ENCODE measurements at places on chromosomes 16 and 17. TPM values are rescaled to one million over a fixed set of nuclear protein-coding genes. Genes with fewer than 3 reads are reported as not detected.

The TPSB2 gene
- 12.6 TPM for total RNA-seq

DNA sequence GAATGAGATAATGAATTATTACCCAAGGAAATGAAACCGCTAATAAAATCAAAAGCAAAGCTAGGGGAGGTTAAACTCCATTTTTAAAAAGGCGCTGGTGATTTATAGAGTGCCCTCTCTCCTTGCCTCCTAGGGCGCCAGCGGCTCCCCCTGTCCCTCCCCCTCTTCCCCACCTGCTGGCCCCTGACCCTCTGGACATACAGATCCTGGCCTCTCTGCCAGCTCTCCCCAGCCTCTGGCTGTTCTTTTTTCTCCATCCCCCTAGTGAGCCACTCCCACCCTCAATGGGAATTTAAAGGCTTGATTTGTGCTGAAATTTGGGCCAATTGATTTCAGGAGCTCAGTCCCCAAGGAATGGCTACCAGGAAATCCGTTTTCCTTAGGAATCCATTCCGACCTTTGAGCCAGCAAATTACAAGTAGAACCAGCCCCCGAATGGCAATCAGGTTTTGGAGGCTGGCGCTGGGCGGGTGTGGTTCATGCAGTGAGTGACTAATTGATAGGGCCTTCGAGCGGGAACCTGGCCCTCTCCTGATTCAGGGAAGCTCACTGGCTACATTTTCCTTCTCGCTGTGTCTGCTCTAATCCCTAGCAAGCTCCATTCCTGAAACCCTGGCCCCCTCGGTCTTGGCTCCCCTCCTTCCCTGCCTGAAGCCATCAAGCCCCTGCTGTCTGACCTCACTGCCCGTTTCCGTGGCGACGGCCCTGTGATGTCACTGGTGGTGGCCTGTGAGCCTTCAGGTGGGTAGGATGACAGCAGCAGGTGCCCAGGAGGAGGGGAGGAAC, 141.9 kb upstream of the SDK2 start:
- H3K27ac ChIP-seq = no peak overlapping the region
- H3K4me3 ChIP-seq = no peak overlapping the region
- no peaks in the 10 kb centered on the region for H3K27me3 ChIP-seq
- H3K4me1 ChIP-seq = no peaks in the 10 kb centered on the region
- DNase-seq = no peak
- no peaks in the 10 kb centered on the region for H3K36me3 ChIP-seq

- DNase-seq = no peak
- no peaks in the 10 kb centered on the region for H3K36me3 ChIP-seq
- no peak overlapping the region for H3K4me3 ChIP-seq
These were observed 227.3 kb upstream of the IRX5 start for GRCh38 chr16:54703339-54703738.

The EPX gene
- total RNA-seq = not detected

DNA sequence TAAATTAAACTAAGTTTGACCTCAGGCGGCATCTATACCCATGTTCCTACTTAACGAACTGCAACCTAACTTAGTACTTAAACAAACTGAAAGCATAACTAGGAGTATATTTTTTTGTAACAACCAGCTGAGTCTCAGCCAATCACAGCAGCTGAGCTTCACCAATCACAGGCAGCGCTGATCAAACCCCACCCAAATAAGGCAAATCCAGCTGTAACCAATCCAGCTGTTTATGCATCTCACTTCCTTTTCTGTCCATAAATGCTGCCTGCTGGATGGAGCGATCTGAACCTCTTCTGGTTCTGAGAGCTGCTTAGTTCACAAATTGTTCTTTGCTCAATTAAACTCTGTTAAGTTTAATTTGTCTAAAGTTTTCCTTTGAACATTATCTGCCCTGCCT, 131.3 kb downstream of the PMP22 start:
- H3K36me3 ChIP-seq = no peaks in the 10 kb centered on the region
- no peak overlapping the region for H3K4me3 ChIP-seq
- DNase-seq = no peak
- no peaks in the 10 kb centered on the region for H3K27me3 ChIP-seq
- H3K27ac ChIP-seq = no peak overlapping the region

- H3K4me1 ChIP-seq = peaks cover 24% of the 10 kb centered on the region
- no peaks in the 10 kb centered on the region for H3K27me3 ChIP-seq
- no peak overlapping the region for H3K27ac ChIP-seq
These were observed 2.6 kb downstream of the ATXN7L3 start for GRCh38 chr17:44197107-44197506.

- no peak for DNase-seq
- no peaks in the 10 kb centered on the region for H3K36me3 ChIP-seq
- peaks cover 29% of the 10 kb centered on the region for H3K4me1 ChIP-seq
- H3K27ac ChIP-seq = no peak overlapping the region
- no peaks in the 10 kb centered on the region for H3K27me3 ChIP-seq
- H3K4me3 ChIP-seq = no peak overlapping the region
These were observed 28.0 kb downstream of the ZCCHC14 start for GRCh38 chr16:87464691-87465300.

DNA sequence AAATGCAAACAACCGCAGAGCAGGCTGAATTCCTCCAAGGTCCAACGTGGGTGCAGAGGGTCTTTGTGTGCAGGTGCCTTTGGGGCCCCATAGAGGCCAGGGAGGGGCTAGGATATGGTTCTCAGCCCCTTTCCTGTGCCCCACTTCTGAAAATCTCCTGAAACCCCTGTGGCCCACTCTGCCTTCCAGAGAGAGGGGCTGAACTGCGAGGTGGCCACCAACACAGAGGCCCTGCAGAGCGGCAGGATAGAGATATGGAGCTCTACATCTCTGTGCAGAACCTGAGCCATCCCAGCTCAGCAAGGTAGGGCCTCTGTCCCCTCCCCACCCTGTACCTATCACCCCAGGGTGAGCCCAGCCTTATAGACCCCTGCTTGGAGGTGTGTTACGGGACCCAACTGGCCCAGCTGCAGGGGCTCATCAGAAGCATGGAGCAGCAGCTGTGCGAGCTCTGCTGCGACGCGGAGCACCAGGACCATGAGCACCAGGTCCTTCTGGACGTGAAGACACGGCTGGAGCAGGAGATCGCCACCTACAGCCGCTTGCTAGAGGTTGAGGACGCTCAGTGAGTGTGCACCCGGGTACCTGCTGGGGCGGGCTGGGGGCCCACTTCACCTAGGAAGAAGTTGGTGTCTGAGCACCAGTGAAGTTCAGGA, 5.5 kb downstream of the USP6 start:
- peaks cover 5% of the 10 kb centered on the region for H3K4me1 ChIP-seq
- no peak for DNase-seq
- H3K27me3 ChIP-seq = peaks cover 11% of the 10 kb centered on the region
- H3K27ac ChIP-seq = no peak overlapping the region

The GAST gene
- not detected for total RNA-seq

DNA sequence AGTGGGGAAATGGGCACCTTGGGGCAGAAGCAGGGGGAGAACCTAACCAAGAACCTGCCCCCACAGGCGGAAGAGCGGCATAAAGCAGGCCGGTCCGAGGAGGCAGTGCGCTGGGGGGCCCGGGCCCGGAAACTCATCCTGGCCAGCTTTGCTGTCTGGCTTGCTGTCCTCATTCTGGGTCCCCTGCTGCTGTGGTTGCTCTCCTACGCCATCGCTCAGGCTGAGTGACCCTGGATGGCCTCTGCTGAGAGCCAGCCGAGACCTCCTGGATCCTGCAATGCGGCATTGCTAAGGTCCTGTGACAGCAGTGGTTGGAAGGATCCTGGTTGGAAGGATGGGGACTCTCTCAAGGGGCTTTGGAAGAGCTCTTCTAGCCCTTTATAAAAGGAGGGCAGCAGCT, 4.5 kb upstream of the PHKG2 start:
- H3K27ac ChIP-seq = no peak overlapping the region
- H3K4me3 ChIP-seq = no peak overlapping the region
- H3K4me1 ChIP-seq = peaks cover 5% of the 10 kb centered on the region
- no peaks in the 10 kb centered on the region for H3K27me3 ChIP-seq

GRCh38 chr17:3602499-3602898, 6.7 kb downstream of the TRPV1 start:
- no peaks in the 10 kb centered on the region for H3K4me1 ChIP-seq
- no peaks in the 10 kb centered on the region for H3K36me3 ChIP-seq
- no peak overlapping the region for H3K27ac ChIP-seq
- no peak overlapping the region for H3K4me3 ChIP-seq
- no peaks in the 10 kb centered on the region for H3K27me3 ChIP-seq
- no peak for DNase-seq

- H3K27ac ChIP-seq = no peak overlapping the region
- no peak for DNase-seq
- no peaks in the 10 kb centered on the region for H3K36me3 ChIP-seq
- no peaks in the 10 kb centered on the region for H3K27me3 ChIP-seq
These were observed 2.8 kb downstream of the RAB40C start for GRCh38 chr16:592518-593306.

The CLEC18B gene
- total RNA-seq = 0.30 TPM
